Stimulated activated CD4-positive, alpha-beta T cell treated with anti-CD3 and anti-CD28 coated beads, Interleukin-1b, Interleukin-23, amount 100 ng/mL, for 1 hour (primary cell): ENCODE measurements at places on chromosomes 2 and 18.

DNA sequence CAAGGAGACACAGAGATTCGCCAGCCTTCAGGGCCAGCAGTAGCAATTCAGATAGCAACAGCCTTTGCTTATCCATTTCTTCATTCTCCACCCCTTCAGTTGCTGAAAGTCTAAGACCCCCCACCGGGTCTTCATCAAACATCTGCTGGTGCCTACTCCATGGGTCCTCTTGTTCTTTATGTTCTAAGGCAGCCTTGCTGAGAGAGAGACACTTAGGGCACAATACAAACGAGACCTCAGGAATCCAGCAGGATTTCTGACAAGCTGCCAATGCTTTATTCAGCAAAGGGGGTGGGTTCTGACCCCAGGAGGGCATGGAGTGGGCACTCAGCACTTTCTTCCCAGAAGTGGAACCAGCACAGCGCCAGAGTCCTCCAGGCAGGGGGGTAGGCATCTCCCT, 36.2 kb upstream of the CNGA3 start:
- DNase-seq: no peak

- no peak for DNase-seq
These were observed 18.8 kb downstream of the COX7A2L start for GRCh38 chr2:42342061-42342794.

- DNase-seq: no peak
These were observed 13.1 kb upstream of the NAB1 start for GRCh38 chr2:190635781-190636180.

GRCh38 chr2:197972587-197972986, 168.2 kb downstream of the PLCL1 start:
- DNase-seq: no peak

DNA sequence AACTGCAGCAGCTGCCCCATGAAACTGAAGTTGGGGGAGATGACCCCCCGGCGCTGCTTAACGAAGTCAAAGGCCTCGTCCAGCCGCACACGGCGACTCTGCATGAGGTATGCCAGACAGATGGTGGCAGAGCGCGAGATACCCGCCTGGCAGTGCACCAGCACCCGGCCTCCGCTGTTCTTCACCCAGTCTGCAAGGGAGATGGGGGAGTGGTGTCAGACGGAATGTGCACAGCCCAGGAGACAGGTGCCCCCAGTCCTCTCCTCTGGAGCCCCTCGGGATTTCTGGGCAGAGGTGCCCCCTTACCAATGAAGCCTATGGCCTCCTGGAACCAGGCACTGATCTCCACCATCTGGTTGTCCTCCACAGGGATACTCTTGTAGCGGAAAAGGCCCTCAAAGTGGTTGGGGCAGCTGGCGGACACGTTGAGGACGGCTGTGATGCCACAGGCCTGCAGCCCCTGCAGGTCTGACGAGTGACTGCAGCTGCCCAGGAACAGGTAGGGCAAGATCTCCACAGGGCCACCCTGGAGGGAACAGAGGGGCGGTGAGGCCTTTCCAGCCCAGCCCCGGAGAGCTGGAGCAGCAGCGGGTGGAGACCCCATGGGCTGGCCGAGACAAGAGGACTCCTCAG, 1.3 kb downstream of the DUSP2 start:
- no peak for DNase-seq

GRCh38 chr2:10626837-10627236, 62.9 kb downstream of the NOL10 start:
- no peak for DNase-seq

DNA sequence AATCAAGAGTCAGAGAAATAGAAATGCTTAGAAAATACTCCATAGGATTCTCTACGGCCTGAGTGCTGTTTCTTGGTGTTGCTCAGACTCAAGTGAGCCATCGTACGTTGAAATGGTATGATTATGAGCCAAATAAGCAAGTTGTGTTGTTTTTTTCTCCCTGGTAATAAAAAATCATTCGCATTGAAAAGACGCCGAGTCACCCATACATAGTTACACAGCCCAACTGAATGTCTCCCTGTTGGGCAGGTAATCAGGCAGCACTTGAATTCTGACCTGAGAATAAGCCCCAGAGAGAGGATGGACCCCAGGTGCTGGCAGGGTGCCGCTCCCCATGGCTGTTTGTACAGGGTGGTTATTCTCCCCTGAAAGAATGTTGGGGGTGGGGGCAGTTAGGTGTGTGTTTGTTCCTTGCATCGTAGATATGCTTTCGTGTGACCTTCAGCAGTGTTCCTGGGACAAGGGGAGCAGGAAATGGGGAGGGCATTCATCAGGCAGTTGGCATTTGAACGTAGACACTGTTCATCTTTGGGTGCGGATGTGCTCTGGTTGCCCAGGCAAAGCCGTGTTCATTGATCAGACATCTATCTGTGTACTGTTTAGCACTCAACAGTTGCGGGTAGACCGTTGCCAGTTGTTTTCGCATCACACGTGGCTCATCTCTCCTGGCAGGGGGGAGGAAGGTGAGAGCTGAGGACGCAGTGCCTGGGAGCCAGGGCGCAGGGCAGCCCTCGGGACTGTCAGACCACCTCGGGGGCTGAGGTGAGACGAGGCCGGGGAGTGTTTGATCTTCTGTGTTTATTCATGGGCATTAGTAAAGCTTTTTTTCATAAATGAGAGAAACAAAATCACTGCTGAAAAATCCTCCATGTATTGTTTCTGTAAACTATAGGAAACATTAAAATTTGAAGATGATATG, 27.3 kb downstream of the MTCL1 start:
- no peak for DNase-seq
